NCI-H524 treated with DMSO at 0.1 percent for 48 hours (cell line): ENCODE measurements at places on chromosomes 7 and 10.

GRCh38 chr10:97771055-97771891 is 526 bp downstream of the SFRP5 start:
- DNase-seq = no peak

- DNase-seq = no peak
Measured at GRCh38 chr10:35824704-35825103, 182.6 kb upstream of the FZD8 start.

GRCh38 chr7:24169077-24169624 is 114.8 kb upstream of the NPY start:
- no peak for DNase-seq

GRCh38 chr7:2611401-2611800 is 20.4 kb upstream of the TTYH3 start:
- no peak for DNase-seq

DNA sequence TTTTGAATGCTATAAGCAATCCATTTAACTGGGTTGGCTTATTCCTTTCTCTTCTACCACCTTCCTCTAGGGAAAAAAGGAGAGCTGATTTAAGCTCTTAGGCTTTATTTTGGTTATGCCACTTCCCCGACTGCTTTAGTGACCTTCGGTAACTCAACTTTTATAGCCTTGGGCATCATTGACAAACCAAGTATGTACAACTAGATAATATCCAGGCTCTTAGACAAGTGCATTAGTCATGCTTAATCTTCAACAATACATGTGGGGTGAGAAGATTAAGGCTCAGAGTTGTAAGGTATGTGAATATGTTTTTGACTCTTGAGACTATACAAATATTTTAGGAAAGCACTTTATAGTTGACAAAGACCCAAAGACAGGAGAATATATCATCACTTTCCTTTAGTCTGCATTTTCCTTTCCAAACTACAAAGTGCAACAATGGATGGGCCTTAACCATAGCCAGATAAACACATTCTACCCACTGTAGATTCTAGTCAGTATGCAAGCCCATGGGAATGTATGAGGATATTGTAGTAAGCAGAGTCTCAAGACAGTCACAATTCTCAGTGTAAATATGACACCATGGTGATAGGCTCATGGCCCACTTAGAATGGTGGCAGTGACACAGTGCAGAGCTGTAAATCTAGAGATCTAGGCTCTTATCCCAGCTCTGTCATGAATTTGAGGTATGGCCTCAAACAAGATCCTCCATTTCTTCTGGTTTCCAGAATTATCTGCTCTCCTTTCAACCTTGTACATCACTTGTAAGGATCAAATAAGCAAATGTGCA is 1117.3 kb downstream of the SORCS3 start:
- DNase-seq = no peak

- no peak for DNase-seq
Measured at GRCh38 chr10:26931223-26931622, 70.5 kb upstream of the ABI1 start.

DNA sequence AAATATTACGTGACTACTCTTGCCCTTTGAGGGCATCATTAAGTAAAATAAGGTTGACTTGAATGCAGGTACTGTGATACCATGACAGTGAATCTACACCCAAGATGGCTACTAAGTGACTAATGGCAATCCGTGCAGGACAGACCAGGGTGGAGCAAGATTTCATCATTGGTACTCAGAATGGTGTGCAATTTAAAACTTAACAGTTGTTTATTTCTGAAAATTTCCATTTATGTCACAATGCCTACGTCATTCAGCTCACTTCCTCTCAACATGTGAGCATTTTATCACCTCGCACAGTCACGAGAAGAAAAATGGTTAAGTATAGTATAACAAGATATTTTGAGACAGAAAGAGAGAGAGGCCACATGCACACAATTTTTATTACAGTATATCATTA is 50.3 kb upstream of the MET start:
- DNase-seq = no peak

DNA sequence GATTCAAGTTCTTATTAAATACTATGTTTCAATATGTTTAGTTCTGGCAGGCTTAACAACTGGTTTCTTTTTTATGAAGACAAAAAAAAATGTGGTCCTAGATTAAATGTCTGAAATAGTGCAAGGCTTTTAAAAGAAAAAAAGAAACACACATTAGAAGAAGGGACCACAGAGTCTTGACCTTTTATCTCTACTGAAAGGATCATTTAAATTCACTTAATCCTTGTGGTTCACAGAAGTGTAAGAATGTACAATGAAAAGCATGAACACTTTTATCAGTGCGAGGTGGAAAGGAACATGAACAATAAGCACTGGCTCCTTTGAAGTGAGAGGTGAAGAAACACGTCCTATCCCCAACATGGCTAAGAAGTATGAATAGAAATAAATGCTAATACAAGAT is 765.1 kb downstream of the MAGI2 start:
- no peak for DNase-seq

GRCh38 chr7:11128498-11128897 is 154.8 kb downstream of the PHF14 start:
- DNase-seq = no peak

DNA sequence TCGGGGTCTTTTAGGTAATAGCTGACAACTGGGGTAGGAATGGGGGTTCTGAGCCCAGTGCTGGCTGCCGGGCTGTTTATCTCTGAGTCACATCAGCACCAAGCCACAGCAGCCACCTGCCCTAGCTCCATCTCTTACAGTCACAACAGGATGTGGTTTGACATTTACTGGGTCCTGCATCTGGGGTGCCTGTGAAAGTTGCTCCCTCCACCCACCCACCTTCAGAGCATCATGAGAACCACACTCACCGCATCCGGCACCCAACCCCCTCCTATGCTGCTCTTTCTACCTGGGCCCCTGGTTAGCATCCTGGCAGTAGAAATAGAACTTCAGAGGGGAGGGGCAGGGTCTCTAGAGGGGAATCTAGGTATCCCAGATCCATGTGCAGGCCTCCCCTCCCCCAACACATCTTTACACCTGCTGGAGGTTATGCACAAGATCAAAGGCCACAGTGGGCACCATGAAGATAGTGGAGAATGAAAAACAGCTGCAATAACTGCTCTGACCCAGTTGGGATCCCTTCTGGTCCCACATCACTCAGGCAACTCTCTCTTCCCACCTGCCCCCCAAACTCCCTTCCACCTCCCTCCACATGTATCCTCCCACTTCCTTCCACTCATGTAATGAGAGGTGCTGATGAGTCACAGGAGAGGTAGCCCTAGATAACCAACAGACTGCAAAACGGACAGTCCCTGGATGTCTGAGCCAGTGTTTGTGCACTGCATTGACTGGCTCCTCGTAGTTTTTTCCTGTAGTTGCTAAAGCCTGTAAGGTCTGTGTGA is 38.2 kb downstream of the PRSS2 start:
- DNase-seq = no peak

- no peak for DNase-seq
Measured at GRCh38 chr10:116271593-116272439, 1.2 kb downstream of the GFRA1 start.

DNA sequence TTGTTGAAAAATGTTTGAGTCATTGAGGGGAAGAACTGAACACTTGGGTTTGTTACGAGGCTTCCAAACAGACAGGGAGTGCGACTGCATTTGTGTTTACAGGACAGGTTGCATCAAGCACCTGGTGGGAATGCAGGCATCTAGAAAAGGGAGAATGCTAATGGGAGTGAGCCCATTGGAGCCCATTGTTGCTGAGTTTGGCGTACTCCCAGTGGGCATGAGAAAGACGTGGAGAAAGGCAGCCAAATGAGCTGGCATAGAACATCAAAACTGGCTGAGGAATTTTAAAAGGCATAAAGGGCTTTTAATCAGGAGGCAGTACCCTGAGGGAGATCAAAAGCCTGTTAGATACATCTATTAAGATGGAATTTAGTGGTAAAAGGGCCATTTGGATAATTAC is 171.6 kb upstream of the NPSR1 start:
- DNase-seq = no peak

DNA sequence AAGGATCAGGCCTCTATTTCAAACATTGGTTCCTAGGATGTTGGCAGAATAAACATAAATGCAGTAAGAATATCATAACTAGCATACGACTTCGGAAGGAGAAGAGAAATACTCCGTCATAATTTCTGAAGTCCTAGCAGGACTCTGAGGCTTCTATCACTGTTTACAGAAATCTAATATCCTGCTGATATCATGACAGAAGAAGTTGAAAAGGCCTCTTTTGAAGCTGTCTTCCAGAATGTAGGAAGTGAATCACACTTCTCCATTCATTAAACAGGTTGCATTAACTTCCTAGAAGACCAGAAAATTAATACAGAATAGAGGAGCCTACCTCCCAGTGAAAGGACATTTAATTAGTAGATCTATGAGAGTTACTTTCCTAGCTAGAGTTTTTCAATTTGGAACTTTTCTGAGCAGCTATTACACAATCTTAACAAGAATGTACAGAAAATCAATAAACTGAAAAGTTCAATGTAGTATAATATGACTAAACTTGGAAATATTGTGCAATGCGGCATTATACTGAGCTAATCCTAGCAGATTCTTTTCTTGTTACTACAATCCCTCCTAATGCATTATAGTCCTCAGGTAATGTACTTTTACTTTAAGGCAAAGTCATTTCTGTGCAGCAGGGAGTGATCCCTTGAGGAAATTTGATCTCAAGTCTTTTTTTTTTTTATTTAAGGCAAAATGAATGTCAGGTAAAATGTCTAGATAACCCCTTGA is 622.6 kb upstream of the CELF2 start:
- DNase-seq = no peak

GRCh38 chr10:33248638-33249037 is 85.8 kb downstream of the NRP1 start:
- no peak for DNase-seq

DNA sequence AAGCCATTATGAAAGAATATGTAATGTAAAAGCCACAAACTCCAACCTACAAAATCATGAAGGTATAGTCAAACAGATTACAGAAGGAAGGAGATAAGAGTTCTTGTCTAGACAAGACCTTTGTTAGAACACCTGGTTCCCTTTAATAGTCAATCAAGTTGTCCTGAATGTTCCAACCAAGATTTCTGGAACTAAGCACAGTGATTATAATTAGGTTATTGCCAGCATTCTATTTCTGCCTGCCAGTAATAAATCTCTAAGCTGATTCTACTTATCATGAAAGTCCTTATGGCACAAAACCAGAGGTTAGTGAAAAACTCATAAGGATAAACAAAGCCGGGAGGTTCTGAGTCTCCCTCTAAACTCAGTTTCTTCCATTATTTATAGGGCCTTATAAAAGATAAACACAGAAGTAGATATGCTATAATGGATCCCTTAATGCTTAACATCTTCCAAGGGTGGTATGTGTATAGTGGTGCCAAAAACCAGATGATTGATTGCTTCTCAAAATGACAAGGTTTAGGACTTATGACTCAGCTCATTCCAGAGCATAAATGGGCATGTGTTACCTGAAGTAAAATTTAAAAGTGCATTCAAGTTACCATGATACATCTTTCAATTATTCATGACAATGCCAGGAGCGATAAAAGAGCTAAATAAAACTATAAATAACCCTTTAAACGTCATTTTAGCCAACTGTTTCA is 237.2 kb downstream of the CSTF2T start:
- no peak for DNase-seq

GRCh38 chr7:43880596-43880995 is 11.3 kb upstream of the MRPS24 start:
- no peak for DNase-seq
